ENCODE measurements at places on chromosomes 12 and 14. TPM values are rescaled to one million over a fixed set of nuclear protein-coding genes. Genes with fewer than 3 reads are reported as not detected.

Gene TGFB3
- polyA plus RNA-seq, result 12.0 TPM

- no peak for DNase-seq
Measured at GRCh38 chr12:95262808-95263207, 45.2 kb downstream of the VEZT start.

Gene DNAH10
- polyA plus RNA-seq, result 5.2 TPM

DNA sequence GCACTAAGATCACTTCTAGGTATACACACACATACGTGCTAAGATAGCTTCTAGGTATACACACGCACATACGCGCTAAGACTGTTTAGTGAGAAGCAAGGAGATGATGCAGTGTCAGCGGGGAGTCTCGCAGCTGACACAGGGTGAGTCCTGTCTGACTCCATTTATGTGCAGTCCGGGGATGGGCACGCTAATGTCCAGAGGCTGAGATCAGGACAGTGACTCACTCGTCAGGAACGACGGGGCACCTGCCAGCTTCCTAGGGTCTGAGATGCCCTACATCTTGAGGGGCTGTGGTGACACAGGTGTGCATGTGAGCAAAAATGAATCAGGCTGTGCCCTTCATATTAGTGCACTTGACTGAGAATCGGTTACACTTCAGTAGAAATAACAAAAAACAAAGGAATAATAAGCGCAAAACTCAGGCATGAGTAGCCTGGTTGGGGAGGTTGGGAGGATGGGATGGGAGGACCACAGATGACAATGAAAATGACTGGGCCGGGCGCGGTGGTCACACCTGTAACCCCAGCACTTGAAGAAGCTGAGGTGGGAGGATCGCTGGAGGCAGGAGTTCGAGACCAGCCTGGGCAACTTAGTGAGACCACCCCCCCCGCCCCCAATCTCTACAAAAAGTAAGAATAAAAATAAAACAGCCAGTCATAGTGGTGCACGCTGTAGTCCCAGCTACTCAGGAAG lies 29.1 kb upstream of the ULK1 start:
- DNase-seq, result no peak

DNA sequence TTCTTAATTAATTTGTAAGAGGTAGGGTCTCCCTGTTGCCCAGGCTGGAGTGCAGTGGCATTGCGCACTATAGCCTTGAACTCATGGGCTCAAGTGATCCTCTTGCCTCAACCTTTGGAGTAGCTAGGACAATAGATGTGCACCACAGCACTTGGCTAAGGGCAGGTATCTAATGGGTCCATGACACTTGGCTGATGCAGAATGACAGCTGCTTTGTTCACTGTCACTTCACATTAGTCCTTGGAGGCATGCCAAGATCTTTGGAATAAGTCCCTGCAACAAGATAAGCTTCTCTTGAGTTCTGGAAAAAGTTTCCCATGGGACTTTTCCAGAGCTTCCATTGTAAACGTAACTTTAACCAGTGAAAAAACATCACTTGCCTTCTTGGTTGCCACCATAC lies 23.4 kb downstream of the COQ6 start:
- DNase-seq, result no peak

Gene ATXN2
- 75.3 TPM for polyA plus RNA-seq

GRCh38 chr12:10136637-10137205 lies 6.7 kb upstream of the CLEC7A start:
- no peak for DNase-seq

DNA sequence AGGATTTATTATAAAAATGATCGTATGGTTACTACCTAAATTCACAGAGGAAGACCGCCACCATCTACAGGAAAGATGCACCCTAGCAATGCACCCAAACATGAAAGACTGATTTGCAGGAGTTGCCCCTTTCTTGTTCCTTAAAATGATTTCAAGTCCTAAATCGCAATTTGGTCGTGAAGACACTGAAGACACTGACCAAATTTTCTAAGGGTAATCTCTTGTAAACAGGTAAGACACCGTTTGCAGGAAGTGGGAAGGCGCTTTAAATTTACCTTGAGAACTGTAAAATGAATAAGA lies 1.0 kb downstream of the SOS2 start:
- no peak for DNase-seq

- no peak for DNase-seq
Measured at GRCh38 chr14:53640695-53641094, 315.9 kb downstream of the BMP4 start.

GRCh38 chr14:65461730-65462129 lies 49.2 kb downstream of the FUT8 start:
- no peak for DNase-seq

DNA sequence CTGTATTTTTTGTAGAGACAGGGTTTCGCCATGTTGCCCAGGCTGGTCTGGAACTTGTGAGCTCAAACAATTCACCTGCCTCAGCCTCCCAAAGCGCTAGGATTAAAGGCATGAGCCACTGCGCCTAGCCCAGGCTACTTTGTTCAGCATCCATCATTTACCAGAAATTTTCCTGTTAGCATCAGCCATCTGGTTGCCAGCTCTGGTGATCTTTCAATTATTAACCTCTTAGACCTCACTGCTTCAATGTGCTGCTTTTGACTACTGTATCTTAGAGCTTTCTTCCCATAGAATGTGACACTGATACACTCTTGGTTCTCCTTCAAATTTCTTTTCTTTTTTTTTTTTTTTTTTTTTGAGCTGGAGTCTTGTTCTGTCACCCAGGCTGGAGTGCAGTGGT lies 5.4 kb upstream of the AMHR2 start:
- no peak for DNase-seq

DNA sequence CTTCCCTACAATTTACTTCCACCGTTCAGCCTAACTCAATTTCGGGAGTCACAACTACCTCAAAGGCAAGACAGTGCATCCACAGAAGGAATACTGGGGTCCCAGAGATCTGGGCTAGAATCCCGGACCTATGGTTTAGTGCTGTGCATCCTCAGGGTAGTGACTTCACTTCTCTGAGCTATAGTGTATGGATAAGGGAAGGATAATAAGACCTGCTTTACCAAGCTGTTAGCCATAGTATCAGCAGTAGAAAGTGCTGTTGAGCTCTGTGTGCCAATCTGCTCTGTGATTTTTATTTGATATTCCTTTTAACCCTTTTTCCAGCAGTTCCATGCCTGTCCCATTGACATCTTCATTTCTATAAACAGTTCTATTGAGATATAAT lies 1044.3 kb downstream of the BCL11B start:
- no peak for DNase-seq

GRCh38 chr12:13986031-13986430 lies 4.6 kb upstream of the GRIN2B start:
- DNase-seq, result no peak

- DNase-seq, result no peak
Measured at GRCh38 chr12:64070454-64070853, 151.6 kb downstream of the KICS2 start.

DNA sequence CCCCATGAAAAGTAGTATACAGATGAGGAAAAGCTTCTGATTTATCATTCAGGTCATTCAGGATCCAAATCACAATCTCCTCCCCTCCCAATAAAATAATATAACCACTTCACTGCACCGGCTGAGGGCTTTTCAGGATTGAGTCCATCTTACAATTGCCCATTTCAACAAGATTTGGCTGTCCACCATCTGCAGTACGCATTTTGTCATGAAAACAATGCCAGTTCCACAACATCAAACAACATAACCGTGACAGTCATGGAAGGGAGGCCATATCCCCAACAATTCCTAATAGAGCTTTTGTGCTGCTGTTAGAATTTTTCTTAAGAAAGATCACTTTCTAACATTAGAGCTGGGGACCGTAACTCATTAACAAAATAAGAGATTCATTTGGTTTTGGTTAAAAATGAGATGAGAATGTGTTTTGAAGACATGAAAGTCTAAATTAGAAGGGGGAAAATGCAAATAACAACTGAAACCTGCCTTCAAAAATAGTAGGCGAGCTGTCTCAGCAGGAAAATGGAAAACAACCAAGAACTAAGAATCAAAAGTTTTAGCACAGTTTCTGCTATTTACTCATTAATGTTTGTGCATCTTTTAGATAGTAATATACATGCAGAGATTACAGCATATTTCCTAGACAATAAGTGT lies 38.3 kb upstream of the TMTC2 start:
- DNase-seq, result no peak

- DNase-seq, result no peak
Measured at GRCh38 chr12:3658327-3659163, 94.4 kb downstream of the CRACR2A start.

GRCh38 chr12:90331262-90331661 lies 622.6 kb upstream of the ATP2B1 start:
- no peak for DNase-seq

DNA sequence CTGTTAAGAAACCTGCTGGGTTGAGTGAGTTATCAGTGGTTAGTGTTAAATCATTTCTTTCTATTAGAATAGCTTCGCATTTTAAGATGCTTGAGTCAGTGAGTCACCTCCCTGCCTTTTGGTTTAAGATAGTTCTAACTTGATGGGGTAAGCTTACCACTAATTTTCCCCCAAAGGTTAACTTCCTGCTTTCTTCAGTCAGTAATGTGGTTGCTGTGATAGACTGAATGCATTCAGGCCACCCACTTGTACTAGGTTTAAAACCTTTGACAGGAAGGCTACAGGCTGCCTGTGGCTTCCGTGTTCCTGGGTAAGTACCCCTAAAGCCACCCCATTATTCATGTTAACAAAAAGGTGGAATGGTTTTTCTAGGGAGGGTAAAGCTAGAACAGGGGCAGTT lies 25.3 kb downstream of the CLEC2A start:
- no peak for DNase-seq

GRCh38 chr14:25933731-25934130 lies 664.1 kb downstream of the NOVA1 start:
- DNase-seq, result no peak

GRCh38 chr14:98130691-98131090 lies 1141.3 kb downstream of the BCL11B start:
- DNase-seq, result no peak

Gene ZC2HC1C
- 9.9 TPM for polyA plus RNA-seq

Gene GRIP1
- 23.4 TPM for polyA plus RNA-seq

Gene GYS2
- polyA plus RNA-seq, result 0.19 TPM

Gene NKX2-1
- polyA plus RNA-seq, result not detected

Gene KCNJ8
- 22.2 TPM for polyA plus RNA-seq

- no peak for DNase-seq
Measured at GRCh38 chr14:46323404-46323762, 328.2 kb downstream of the RPL10L start.

Gene NR1H4
- 17.7 TPM for polyA plus RNA-seq

Gene DPPA3
- not detected for polyA plus RNA-seq

DNA sequence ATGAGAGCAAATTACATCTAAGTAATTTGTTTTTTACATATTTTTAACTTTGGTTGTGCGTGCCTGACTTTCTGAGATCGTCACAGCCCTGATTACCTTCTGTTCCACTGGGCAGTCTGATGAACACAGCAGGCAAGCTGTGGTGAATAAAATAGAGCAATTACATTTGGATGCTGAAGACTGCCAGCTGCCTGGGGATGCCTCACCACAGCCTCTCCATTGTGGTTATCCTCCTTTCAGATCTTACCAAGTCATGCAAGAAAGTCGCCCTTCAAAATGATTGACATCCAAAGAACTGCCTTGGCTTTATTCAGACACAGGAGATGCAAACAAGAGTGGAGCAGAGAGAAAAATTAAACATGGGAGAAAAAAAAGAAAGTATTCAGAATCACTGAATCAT lies 456.6 kb upstream of the TMPO start:
- DNase-seq, result no peak

GRCh38 chr14:21852061-21852664 lies 178.5 kb upstream of the OR4E1 start:
- DNase-seq, result peak; percentile 3

- no peak for DNase-seq
Measured at GRCh38 chr14:72864712-72865365, 29.1 kb downstream of the DPF3 start.

- no peak for DNase-seq
Measured at GRCh38 chr14:88838015-88838414, 13.6 kb downstream of the TTC8 start.

Gene RPS6KL1
- polyA plus RNA-seq, result 1.6 TPM

DNA sequence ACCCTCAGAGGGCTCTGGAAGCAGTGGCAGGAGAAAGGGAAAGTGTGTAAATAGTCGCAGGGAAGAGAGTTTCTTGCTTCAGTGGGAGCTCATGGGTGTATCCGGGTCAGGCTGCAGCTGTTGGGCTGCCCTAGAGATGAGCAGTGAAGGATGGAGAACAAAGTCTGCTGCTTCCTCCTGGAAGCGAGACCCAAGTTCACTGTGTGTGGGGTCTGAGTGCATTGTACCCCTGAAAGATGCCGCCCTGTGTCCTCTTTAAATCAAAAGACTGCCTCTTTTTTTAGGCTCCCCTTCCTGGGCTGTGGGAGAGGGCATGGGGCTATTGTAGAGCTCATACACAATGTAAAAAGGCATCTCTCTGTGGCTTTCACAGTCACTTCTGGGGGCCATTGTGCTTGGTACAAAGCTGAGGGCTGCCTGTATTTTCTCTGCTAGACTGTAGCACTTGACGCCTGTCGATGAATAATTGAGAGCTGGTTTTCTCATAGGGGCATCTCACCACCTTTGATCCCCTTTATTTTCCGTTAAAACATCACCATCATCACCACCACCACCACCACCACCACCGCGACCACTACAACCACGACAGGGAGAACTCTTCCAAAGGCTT lies 16.7 kb downstream of the CHST11 start:
- no peak for DNase-seq

- DNase-seq, result no peak
Measured at GRCh38 chr12:71142016-71142415, 15.8 kb downstream of the TSPAN8 start.

- DNase-seq, result no peak
Measured at GRCh38 chr12:130818635-130819576, 20.1 kb downstream of the STX2 start.

- no peak for DNase-seq
Measured at GRCh38 chr14:70013271-70013873, 134.2 kb downstream of the SMOC1 start.

- no peak for DNase-seq
Measured at GRCh38 chr12:123474485-123475245, 16.7 kb downstream of the SNRNP35 start.

Gene RPGRIP1
- 0.47 TPM for polyA plus RNA-seq

Gene KRT83
- not detected for polyA plus RNA-seq

- DNase-seq, result no peak
Measured at GRCh38 chr12:68349921-68350606, 17.9 kb upstream of the MDM1 start.

Data from right renal cortex interstitium (tissue), 3 donors.